Stimulated activated CD4-positive, alpha-beta T cell treated with anti-CD3 and anti-CD28 coated beads, Interleukin-1b, Interleukin-23, amount 100 ng/mL, for 24 hours (primary cell): ENCODE measurements at places on chromosomes 4 and X.

DNA sequence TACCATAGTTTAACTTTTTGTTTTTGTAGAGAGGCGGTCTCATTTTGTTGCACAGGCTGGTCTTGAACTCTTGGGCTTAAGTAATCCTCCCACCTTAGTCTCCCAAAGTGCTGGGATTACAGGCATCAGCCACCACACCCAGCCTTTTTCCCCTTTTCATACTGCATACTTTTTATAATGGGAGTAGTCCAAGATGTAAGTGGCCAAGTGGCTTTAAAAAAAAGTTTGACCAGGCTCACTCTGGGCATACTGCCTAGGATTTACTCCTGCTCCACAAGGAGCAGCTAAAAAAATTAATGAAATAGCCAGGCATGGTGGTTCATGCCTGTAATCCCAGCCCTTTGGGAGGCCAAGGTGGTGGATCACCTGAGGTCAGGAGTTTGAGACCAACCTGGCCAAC lies 6.0 kb downstream of the GRSF1 start:
- no peak for DNase-seq

- no peak for DNase-seq
Measured at GRCh38 chr4:106450249-106450648, 81.7 kb upstream of the GIMD1 start.

GRCh38 chrX:49656533-49656932 lies 39.3 kb downstream of the PAGE1 start:
- DNase-seq = no peak

GRCh38 chrX:105701310-105702052 lies 120.9 kb upstream of the NRK start:
- no peak for DNase-seq

DNA sequence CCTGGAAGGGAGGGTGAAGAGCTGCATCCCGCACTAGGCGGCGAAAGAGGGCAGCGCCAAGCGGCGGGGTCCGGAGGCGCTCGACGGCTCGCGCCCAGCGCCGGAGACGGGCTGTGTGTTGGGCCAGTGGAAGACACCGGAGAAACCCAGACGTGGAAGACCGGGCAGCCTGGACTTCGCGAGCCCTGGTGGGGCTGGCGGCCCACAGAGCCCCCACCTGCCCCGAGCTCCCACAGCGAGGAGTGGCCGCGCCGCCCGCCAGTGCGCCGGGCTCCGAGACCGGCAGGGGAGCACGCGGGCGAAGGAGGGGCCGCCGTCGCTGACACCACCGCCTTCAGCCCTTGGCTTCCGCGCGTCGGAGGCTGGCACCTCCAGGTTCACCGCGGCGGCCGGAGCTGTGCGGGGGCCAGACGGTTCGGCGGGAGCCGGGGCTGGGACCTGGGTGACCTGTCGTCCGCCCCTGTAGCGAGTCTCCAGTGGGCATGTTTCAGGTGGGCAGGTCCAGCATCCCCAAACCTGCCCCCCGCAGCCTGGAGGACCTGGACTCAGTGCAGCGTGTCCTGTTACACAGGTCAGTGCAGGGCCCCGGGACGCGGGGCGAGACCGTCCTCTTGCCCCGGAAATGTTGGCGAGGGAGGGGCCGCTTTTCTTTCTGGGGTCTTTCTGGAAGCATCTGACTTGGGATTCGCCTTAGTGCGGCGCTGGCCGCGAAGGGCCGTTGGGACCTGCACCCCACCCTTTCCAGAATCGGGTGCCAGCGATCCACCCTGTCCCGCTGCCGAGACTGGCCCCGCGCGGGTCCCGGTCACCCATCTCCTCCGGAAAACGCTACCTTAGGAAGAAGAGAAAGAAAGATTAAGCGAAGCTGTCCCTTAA lies 9.6 kb upstream of the INTU start:
- DNase-seq = no peak

DNA sequence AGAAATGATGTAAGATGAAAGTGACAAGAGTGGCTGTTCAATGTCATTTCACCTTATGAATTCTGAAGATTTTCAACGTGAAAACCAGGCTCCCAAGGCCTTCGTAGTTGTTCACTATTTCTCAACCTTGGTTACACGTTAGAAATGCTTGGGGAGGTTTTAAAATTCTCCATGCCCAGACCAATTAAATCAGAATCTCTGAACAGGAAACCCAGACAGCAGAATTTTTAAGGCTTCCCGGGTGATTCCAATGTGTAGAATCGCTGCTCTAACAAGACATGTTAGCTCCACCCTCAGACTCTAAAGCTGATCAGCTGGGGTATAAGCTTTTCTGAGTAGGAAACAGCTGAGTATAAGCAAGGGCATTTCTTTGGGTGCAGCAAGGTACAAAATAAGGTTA lies 160.4 kb upstream of the TET2 start:
- no peak for DNase-seq

DNA sequence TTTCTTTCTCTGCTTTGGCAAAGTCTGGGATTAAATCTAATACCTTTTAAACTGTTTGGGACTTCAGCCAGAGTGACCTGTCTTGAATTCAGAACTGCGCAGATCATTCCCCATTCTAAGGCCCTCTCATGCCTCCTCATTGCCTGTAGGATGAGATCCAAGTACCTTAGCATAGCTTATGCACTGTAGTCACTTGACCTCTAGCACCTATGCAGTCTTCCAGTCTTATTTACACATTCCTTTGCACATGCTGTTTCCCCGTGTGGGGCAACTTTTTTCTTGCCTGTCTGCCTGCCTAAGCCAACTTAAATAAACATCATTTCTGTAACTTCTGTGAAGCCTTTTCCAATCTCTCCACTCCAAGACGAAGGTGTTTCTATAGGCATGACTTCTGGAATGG lies 68.4 kb downstream of the AR start:
- DNase-seq = no peak

GRCh38 chrX:27675493-27675892 lies 85.3 kb downstream of the DCAF8L2 start:
- no peak for DNase-seq

DNA sequence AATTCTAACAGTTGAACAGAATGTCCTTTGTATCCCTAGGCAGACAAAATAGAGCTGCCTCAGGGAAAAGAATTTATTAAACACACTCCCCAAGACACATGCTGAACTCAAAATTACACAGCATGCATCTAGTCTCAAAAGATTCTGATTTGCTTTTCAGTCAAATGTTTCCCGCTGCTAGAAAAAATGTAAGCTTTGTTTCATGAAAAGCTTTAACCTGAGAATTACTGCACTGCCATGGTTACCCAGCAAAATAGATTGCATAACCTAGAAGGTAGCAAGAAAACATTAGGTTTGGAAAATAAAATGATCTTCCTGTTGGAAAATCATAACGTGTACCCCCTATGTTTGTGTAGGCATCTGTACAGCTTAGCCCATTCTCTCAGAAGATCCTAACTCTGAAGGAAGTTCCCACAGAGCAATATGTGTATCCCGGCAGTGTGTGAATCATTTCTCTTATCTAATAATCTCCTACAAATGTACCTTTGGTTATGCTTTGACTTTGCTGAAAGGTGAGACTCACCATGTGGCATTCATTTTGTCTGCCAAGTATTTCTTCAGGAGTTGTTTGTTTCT lies 646.9 kb downstream of the STPG2 start:
- DNase-seq = no peak

DNA sequence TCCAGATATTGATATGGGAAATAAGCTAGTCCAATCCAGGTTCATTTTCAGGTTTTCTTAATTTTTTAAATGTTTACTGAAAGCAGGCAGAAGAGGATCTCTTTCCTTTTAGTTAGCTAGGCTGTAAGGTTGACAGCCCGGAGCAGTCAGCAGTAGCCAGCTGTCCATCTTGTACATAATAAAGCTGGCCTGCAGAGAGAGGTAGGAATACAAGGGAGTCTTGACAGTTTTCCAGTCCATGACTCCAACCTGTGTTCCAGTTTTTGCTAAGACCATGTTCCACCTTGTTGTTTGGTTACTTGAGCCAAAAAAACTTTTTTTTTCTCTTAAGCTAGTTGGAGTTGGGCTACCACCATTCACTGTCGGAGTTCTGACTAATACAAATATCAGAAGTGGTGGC lies 402.7 kb upstream of the TEX13C start:
- DNase-seq = no peak

- no peak for DNase-seq
Measured at GRCh38 chrX:20459410-20460350, 193.0 kb upstream of the RPS6KA3 start.

- no peak for DNase-seq
Measured at GRCh38 chrX:153657161-153657560, 10.2 kb downstream of the DUSP9 start.

DNA sequence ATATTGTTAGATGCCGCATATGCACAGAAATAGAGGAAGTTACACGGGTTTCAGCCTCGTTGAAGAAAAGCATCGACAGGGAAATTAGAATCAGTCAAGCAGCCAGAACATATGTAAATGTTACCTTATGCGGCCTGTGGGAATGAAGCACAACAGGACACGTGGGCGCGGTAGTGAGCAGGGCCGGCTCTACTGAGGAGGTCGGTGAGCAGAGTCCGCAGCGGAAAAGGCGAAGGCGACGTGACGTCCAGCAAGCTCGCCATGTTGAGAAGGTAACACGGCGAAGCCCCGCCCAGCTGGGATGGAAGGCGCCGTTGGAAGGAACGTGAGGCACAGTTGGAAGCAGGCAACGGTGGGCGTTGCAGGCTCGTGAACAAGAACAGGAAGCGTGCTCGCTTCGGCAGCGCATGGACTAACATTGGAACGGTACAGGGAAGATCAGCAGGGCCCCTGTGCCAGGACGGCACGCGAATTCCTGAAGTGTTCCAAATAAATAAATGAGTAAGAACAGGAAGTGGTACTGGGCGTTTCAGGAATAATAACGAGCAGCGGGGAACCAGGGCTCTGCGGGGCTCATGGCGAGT lies 54.6 kb downstream of the MTNR1A start:
- DNase-seq = no peak

DNA sequence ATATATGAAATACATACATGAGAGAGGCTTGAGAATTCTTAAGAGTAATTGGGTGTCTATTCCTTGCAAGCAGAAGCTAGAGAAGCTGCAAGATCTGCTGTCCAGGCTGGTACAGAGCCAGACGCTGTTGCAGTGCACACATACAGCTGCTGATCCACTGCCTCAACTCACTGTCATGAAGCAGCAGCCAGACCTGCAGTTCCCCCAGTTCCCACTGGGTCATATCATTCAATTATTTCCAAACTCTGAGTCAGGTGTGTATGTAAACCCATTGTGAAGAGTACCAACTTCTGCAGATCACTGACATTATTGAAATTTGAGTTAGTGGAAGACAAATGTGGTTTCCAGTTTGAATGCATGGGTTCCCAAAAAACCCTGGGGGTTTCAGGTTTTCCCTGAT lies 1212.8 kb upstream of the ADGRL3 start:
- no peak for DNase-seq

- no peak for DNase-seq
Measured at GRCh38 chrX:6203462-6204215, 25.0 kb downstream of the NLGN4X start.

- DNase-seq = no peak
Measured at GRCh38 chr4:106898621-106899230, 137.4 kb downstream of the DKK2 start.

GRCh38 chrX:40496728-40497127 lies 84.0 kb upstream of the ATP6AP2 start:
- DNase-seq = no peak

DNA sequence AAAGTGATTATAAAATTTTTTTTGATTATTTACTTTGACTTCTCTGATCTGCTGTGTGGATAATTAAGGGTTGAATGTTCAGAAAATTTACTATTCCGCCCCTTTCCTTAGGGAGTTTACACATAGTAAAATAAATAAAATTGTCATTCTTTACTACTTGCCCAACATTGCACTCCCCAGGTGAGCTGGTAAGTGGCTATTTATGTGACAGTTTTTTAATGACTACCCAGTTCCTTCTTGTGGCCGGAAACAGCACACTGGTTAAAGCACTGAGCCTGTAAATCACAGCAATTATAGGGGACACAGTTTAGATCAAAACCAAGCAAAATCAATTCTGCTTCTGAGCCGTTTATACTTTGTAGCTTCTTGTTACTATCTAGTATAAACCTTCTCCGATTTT lies 158.1 kb downstream of the FHIP1A start:
- DNase-seq = no peak

DNA sequence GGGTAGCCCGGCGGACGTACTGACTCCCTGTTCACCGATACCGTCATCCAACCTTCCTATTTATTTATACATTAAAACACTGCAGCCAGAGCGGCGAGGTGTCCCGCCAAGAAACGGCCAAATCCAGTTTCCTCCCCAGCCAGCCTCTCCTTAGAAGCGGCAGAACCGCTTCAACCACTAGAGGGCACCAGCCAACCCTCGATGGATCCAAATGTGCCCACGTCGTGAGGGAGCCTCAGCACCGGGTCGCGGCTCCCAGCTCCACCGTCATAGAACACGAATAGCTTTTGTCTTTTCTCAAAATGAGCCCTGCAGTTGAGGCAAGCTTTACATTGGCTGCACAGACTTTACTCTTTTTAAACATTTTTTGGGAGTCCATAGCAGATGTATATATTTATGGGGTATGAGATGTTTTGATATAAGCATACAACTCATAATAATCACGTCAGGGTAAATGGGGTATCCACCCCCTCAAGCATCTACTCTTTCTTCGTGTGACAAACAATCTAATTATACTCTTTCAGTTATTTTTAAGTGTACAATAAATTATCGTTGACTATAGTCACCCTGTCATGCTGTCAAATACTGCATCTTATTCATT lies 13.0 kb upstream of the HELT start:
- DNase-seq = peak; percentile 70

- DNase-seq = no peak
Measured at GRCh38 chrX:71632923-71633657, 14.8 kb upstream of the CXCR3 start.

GRCh38 chr4:1398681-1399507 lies 7.3 kb downstream of the NKX1-1 start:
- DNase-seq = no peak
